ENCODE measurements at places on chromosomes 2 and 18. TPM values are rescaled to one million over a fixed set of nuclear protein-coding genes. Genes with fewer than 3 reads are reported as not detected.

CTNNA2 gene
- total RNA-seq, result 122 TPM

STPG4 gene
- 0.49 TPM for total RNA-seq

ZNF532 gene
- 184 TPM for total RNA-seq

DTNA gene
- total RNA-seq, result 43.0 TPM

GCG gene
- total RNA-seq, result 0.49 TPM

KLF7 gene
- 77.0 TPM for total RNA-seq

All from temporal lobe (tissue), 4 donors.